ENCODE measurements at places on chromosomes 16 and 17.

DNA sequence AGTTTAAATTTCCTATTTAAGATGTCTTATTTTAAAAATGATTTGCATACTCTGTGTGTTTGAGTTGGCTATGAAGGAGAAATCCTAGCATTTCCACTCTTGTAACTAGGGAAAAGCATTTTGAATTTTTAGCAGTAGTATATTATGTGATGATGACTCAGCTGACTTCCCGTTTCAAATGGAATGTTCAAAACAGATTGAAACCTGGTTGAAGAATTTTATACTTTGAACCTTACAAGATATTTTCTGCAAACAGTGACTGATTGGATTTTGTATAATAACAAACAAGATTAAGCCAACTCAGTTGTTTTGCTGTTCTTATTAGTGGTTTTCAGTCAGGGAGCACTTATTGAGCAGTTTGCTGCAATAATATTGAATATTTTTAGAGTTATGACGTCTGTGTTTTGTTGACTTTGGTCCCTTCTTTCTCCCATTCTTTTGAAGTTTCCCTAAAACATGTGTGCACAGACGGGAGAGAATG is 8.0 kb downstream of the TNRC6A start:
- no peak for DNase-seq

DNA sequence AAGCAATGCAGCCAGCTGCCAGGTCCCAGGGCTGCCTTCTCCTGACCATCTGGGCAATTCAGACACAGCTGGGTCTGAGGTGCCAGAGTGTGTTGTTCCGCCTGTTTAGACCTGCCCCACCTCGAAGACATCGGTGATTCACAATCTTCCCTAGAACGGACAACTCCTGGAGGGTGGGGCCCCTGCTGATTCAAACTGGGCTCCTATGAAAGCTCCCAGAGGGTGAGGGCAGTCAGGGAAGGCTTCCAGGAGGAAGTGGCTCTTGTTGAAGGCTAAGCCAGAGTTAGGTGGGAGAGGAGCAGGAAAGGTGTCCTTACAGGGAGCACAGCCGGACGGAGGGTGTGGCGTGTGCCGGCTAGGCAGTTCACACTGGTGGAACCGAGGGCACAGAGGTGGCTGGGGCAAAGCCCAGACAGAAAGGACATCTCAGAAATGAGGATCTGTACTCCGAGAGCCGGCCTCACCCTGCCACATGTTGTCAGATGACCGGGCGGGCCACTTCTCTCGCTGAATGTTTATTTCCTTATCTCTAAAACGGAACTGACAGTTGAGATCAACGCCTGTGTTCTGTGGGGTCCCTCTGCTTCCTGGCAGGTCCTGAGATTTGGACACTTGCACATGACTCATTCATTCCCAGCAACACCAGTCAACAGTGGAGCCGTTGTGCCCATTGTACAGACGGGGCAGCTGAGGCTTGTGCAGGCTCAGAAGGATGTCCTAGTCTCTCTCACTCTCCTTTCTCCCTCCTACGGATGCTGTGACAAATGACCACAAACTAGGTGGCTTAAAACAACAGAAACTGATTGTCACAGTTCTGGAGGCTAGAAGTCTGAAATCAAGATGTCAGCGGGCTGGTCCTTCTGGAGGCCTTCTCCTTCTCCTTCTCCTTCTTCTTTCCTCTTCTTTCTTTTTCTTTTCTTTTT is 26.9 kb upstream of the LITAF start:
- no peak for DNase-seq

- DNase-seq, result no peak
Measured at GRCh38 chr17:43224146-43224705, 4.2 kb downstream of the CCDC200 start.

DNA sequence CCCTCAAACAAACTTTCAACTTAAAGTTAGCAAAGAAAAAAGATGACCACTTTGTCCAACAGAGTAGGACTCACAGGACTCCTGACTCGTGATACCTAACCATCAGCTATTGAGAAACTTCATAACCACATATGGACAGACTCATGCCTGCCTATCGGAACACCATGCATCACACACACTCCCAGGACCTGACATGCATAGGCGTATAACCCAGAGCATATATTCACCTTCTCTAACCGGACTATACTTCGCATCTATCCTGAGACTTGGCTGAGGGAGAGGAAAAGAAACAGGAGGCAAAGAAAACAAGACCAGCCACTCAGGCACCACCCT is 2.2 kb downstream of the PIP4K2B start:
- DNase-seq, result no peak

DNA sequence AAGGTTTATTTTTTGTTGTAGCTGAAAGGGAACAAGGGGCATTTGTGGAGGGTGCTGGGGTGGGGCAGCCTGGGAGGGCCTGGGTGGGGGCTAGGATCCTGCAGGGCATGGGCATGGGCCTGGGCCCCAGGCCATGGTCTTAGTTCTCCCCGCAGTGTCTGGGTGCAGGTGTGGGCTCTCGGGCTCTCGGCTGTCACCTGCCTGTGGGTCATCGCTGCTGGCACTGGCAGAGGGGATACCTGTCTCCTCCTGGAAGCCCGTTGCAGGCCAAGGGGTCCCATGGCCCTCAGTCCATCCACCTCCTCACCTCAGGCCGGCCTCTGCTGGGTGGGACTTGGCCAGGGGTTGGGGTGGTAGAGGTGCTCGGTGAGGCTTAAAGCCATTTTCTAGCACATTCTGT is 30.3 kb downstream of the TSC2 start:
- no peak for DNase-seq

GRCh38 chr16:89365044-89365467 is 125.3 kb downstream of the ANKRD11 start:
- DNase-seq, result no peak

Measured in NCI-H2081 treated with DMSO at 0.1 percent for 48 hours (cell line).